Naive thymus-derived CD4-positive, alpha-beta T cell (primary cell): ENCODE measurements at places on chromosomes 1 and 21. TPM values are rescaled to one million over a fixed set of nuclear protein-coding genes. Genes with fewer than 3 reads are reported as not detected.
A peak's percentile ranks its signal among the peaks of the same experiment; 100 is the strongest.

BCL2L15 gene
- 1.5 TPM for total RNA-seq

GSTM2 gene
- total RNA-seq: 201 TPM

FMN2 gene
- not detected for total RNA-seq

- no peaks in the 10 kb centered on the region for H3K4me1 ChIP-seq
- no peak overlapping the region for H3K27ac ChIP-seq
- H3K27me3 ChIP-seq: no peaks in the 10 kb centered on the region
- no peak for DNase-seq
These were observed 498.2 kb downstream of the PLPP3 start for GRCh38 chr1:56081173-56081572.

GRCh38 chr1:30748699-30749401, 8.7 kb downstream of the LAPTM5 start:
- H3K36me3 ChIP-seq: no peaks in the 10 kb centered on the region
- peak overlapping the region; percentile 98 for H3K27ac ChIP-seq
- H3K27me3 ChIP-seq: no peaks in the 10 kb centered on the region
- peaks cover 95% of the 10 kb centered on the region for H3K4me1 ChIP-seq
- DNase-seq: no peak
- peak overlapping the region; percentile 50 for H3K4me3 ChIP-seq

DNA sequence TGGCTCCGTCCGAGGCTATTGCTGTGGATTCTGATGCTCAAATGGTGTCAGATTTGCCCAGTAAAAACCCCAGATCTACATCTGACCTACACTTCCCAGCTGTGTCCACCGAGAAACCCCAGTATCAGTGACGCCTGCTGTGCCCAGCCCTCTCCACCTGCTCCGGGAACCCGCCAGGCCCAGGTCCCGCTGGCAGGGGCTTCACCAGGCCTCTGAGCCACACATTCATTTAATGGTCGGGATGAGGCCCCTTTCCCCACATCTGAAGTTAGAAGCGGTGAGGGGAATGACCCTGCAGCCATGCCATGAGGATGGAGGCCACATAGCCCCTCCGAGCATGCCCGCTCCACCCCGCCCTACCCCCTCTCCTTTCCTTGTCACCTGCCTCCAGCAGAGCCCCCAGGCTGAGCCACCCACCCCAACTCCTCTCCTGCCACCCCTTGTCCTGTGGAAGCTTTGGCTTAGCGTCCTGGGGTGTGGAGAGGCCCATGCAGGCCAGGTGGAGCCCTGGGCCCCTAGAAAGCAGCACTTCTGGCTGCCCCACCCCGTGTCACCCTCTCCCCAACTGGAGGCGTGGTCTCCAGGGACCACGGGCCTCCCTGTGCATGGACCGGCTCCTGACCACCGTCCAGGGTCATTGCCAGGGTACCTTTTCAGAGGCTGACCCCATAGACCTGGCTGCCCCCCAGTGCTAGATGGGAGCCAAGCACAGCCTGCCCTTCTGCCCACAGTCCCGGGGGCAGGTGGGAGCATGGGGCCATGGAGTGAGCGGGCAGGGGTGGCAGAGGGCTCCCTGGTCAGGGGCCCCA, 8.0 kb downstream of the TNFRSF14 start:
- H3K4me3 ChIP-seq: no peak overlapping the region
- H3K36me3 ChIP-seq: no peaks in the 10 kb centered on the region
- H3K4me1 ChIP-seq: no peaks in the 10 kb centered on the region
- H3K27me3 ChIP-seq: no peaks in the 10 kb centered on the region
- H3K27ac ChIP-seq: peak overlapping the region; percentile 12

DNA sequence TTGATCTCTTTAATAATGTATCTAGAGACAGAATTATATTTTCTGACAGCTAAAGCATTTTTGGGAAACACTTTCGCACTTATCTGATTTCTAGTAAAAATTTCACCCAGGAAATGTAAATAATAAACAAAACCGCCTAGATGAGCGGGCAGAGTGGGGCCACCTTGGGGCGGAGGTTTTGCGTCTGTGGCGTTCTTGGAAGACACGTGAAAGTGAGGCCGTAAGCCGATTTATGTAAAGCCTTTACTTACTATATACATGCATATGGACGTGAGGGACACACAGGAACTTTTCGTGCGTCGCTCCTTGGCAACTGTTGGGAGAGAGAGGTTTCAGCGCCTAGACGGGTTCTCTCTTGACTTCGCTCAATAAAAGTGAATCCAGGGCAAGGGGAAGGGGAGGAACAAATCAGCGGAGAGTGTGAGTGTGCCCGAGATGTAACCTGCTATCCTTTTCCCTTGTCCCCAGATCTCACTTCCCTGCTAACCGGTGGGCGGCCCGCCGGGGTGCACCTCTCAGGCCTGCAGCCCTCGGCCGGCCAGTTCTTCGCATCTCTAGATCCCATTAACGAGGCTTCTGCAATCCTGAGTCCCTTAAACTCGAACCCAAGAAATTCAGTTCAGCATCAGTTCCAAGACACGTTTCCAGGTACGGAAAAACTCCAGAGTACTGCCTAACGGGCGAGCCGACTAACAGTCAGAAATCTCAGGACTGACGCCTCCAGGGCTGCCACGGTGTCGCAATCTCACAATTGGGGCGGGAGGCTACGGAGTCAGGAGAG, 1.7 kb downstream of the HLX start:
- DNase-seq: no peak
- H3K27me3 ChIP-seq: no peaks in the 10 kb centered on the region
- no peak overlapping the region for H3K4me3 ChIP-seq
- peaks cover 9% of the 10 kb centered on the region for H3K4me1 ChIP-seq

DNA sequence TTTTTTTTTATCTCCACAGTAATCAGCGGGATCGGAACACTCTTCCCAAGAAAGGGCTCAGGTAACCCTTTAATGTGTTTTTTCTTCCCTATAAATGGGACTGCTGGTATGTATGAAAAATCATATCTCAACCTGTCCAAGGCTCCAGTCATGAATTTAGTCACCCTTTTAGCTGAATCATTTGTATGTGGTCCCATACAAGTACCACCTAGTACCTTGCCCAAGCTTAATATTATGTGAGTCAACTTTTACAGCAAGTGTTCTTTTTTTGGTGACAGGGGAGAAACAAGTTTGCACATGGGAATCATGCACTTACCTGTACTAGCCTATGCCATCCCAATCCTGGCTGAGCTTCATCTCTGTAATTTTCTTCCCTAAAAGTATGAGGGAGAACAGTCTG, 43.7 kb upstream of the IPO9 start:
- H3K4me1 ChIP-seq: no peaks in the 10 kb centered on the region
- no peak for DNase-seq
- no peaks in the 10 kb centered on the region for H3K27me3 ChIP-seq
- no peak overlapping the region for H3K27ac ChIP-seq
- no peak overlapping the region for H3K4me3 ChIP-seq
- peaks cover 11% of the 10 kb centered on the region for H3K36me3 ChIP-seq

DNA sequence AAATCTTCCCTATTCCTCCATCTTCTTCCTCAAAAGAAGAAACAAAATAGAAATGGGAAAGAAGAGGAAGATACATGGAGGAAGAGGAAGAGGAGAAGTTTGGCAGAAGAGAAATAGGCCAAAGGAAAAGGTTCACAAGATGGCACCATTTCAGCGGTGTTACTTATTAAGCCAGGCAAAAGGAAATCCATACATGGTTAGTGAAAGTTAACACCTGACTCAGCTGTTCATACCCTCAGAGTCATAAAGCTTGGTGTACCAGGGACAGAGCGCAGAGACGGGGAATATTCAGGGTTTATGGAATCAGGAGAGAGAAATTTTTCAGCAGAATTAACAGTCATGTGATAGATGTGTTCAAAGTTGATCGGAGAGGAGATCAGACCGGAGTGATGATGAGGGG, 70.6 kb downstream of the COQ8A start:
- no peak overlapping the region for H3K4me3 ChIP-seq
- no peak overlapping the region for H3K27ac ChIP-seq
- no peaks in the 10 kb centered on the region for H3K27me3 ChIP-seq
- H3K4me1 ChIP-seq: no peaks in the 10 kb centered on the region

DNA sequence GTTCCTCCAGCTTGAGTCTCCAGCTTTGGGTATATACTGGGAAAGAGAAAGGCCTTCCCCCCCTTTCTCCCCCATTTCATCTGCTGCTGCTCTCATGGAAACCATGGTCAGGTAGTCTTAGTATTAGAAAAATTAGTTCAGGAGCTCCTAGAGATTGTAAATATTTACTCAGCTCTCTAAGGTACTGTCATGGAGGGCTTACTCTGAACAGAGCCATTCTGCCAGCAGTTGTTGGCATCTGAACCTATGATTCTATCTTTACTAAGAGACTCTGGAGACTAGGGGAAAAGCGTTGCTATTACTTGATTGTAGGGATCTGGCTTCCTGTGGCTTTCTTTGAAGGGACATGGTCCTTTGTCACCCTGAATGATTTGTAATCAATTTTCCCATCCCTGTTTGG, 6.1 kb downstream of the INTS3 start:
- DNase-seq: no peak
- no peak overlapping the region for H3K27ac ChIP-seq
- H3K27me3 ChIP-seq: no peaks in the 10 kb centered on the region
- H3K4me1 ChIP-seq: peaks cover 5% of the 10 kb centered on the region
- H3K4me3 ChIP-seq: no peak overlapping the region

- H3K27me3 ChIP-seq: no peaks in the 10 kb centered on the region
- H3K4me3 ChIP-seq: peak overlapping the region; percentile 61
- DNase-seq: peak; percentile 27
- H3K36me3 ChIP-seq: peaks cover 26% of the 10 kb centered on the region
- H3K27ac ChIP-seq: peak overlapping the region; percentile 94
These were observed 2.4 kb downstream of the ATP8B2 start for GRCh38 chr1:154327466-154328317.

GRCh38 chr1:1442069-1442770, 6.7 kb downstream of the VWA1 start:
- no peaks in the 10 kb centered on the region for H3K36me3 ChIP-seq
- H3K27ac ChIP-seq: no peak overlapping the region
- no peaks in the 10 kb centered on the region for H3K4me1 ChIP-seq
- no peak overlapping the region for H3K4me3 ChIP-seq

GRCh38 chr1:169102567-169102966, 3.9 kb upstream of the ATP1B1 start:
- H3K27me3 ChIP-seq: no peaks in the 10 kb centered on the region
- H3K4me3 ChIP-seq: no peak overlapping the region

GRCh38 chr1:6287431-6287886, 26.6 kb upstream of the GPR153 start:
- no peak overlapping the region for H3K4me3 ChIP-seq
- DNase-seq: no peak
- no peaks in the 10 kb centered on the region for H3K36me3 ChIP-seq
- no peaks in the 10 kb centered on the region for H3K27me3 ChIP-seq

DNA sequence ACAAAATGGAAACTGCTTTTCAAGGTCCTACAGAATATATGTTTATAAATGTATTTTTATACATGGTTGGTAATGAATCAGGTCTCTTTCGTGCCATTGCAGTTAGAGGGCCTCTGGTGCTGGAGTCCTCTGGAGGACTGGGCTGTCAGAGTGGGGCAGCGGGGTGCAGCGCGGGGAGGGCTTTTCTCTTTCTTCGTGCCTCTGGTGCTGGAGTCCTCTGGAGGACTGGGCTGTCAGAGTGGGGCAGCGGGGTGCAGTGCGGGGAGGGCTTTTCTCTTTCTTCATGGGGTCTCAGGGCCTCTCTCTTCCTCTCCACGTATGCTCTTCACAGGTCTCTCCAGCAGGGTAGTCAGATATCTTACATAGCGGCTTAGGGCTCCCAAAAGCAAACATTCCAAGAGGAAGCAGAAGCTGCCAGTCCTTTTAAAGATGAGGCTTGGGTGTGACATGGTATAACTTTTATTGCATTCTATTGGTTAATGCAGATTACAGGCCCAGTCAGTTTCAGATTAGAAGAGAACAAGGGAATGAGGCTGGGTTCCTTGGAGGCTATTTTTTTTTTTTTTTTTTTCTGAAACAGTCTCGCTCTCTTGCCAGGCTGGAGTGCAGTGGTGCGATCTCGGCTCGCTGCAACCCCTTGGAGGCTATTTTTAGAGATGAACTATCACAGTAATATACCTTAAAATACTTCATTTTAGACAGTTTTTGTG, 13.1 kb downstream of the SDCCAG8 start:
- H3K36me3 ChIP-seq: peaks cover 14% of the 10 kb centered on the region
- H3K27me3 ChIP-seq: no peaks in the 10 kb centered on the region
- no peak overlapping the region for H3K27ac ChIP-seq

DNA sequence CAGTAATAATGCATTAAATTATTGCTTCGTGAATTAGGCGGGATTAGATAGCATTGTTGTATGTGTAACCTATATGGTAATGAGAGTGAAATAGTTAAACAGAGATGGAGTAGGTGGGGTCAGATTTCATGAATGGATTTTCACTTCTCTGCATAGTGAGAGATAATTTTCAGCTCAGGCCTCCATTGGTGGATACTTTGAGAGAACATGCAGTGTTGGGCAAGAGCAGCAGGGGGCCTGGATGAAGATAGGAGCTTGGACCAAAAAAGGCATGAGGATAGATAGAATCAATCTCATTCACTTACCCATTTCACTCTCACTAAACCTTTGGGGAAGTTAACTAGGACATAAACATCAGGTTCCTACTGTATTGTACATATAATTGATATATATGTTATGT, 39.5 kb upstream of the C1orf87 start:
- no peaks in the 10 kb centered on the region for H3K4me1 ChIP-seq
- no peak overlapping the region for H3K27ac ChIP-seq
- H3K36me3 ChIP-seq: no peaks in the 10 kb centered on the region
- H3K27me3 ChIP-seq: no peaks in the 10 kb centered on the region
- no peak overlapping the region for H3K4me3 ChIP-seq

GRCh38 chr1:186849826-186850225, 21.1 kb downstream of the PLA2G4A start:
- no peak overlapping the region for H3K4me3 ChIP-seq
- DNase-seq: no peak
- H3K27me3 ChIP-seq: no peaks in the 10 kb centered on the region
- H3K36me3 ChIP-seq: no peaks in the 10 kb centered on the region

DNA sequence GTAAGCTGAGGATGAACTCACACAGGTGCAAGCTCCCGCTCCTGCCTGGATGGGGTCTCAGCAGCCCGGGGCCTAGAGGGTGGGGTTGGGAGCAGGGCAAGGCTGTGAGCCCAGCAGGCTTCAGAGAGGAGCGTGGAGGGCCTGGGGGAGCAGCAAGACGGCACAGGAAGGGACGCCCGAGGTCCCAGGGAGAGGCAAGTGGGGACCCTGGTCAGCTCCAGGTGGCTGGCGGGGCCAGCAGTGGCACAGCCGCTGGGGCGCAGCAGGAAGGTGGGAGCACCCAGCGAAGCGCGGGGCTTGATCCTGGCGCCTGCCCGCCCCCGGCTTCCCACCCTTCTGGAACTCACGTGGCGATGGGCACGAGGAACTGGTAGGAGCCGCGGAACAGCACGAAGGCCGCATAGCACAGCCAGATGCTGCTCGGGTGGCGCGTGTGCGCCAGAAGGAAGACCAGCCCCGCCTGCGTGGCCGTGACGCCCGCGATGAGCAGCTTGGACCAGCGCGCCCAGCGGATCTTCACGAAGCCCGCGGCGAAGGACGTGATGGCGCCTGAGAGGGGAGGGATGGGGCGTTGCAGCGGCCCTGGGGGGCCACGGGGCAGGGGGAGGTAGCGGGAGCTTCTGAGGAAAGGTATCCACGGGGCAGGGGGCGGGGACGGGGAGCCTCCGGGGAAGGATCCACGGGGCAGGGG, 11.7 kb downstream of the SLC19A1 start:
- no peak for DNase-seq
- H3K4me3 ChIP-seq: no peak overlapping the region
- peaks cover 12% of the 10 kb centered on the region for H3K4me1 ChIP-seq
